ENCODE measurements at places on chromosomes 5 and 9.

DNA sequence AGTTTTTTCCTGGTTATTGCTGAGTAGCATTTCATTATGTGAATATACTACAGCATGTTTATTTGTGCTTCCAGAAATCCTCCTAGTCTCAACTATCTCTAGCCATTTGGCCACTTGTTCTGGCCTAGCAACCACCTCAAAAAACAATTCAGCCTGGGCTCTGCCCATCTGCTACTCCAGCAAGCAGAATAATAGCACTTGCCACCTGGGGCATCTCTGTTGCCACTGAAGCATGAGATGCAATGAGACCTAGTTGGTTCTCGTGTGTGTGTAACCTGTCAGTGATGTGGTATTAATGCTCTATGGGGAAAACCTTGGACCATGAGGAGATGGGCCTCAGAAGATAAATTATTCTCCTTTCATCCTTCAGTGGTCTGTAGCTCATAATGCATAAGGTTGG is 129.5 kb downstream of the RNF180 start:
- no peak for DNase-seq

GRCh38 chr9:20906326-20906725 is 125.1 kb downstream of the HACD4 start:
- peak; percentile 1 for DNase-seq

GRCh38 chr5:67050635-67051034 is 146.0 kb downstream of the CD180 start:
- DNase-seq = no peak

GRCh38 chr9:89464300-89464901 is 33.5 kb downstream of the SEMA4D start:
- DNase-seq = no peak

DNA sequence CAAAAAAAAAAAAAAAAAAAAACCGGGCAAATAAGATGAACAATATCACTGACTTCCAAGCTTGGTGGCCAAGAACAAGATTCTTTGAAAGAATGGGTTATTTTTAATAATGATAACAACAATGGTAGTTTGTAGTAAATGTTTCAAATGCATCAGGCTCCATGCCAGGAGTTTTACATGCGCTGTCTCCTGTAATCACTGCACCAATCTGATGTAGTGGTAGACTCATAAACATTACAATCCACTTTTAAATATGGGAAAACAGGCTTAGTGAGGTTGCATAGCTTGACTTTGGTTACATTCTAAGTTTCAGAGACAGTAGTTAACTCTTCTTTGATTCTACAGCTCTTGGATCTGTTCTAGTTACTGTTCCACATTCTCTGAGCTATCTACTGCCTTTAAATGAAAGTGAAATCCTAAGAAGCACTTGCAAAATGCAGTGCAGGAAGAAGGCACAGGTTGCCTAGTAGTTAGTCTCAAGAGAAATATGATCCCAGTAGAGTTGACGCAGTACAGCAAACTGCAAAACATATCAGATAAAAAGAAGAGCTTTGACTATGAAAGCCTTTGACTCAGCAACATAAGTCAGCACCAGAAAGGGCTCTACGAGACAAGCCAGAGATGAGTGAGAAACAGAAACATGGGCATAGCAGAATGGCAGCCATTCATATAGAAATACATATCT is 62.1 kb downstream of the PDE4D start:
- DNase-seq = peak; percentile 86

GRCh38 chr5:11422342-11422741 is 481.9 kb downstream of the CTNND2 start:
- DNase-seq = no peak

- no peak for DNase-seq
These were observed 66.4 kb downstream of the SLCO4C1 start for GRCh38 chr5:102229685-102230084.

GRCh38 chr5:82349652-82350051 is 71.5 kb upstream of the RPS23 start:
- no peak for DNase-seq

GRCh38 chr5:112973904-112974303 is 2.7 kb upstream of the DCP2 start:
- DNase-seq = no peak

DNA sequence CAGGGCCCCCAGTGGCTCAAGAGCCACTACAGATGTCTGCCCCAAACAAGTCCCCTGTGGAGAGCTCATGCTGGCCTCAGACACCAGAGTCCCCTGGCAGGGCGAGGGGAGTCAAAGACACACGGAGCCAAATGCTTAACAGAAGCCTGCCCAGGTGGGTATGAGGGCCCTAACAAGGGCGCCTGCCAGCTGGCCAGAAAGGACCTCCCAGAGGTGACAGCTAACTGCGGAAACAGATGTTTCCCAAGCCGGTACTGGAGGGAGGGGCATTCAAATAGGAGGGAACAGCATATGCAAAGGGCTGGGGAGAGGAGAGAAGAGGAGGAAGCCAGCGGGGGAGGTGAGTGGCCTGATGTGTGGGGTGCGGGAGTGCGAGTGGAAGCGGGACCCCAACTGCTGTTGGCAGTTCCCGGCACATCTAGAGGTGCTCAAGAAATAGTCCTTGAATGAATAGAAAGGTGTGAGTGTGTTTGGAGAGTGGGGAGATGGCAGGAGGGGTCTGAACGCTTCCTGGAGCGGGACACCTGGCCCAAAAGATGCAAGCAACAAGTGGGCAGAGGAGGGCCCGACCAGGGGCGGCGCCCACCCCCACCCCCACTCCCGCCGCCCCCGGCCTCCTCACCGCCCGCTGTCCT is 824 bp downstream of the MXD3 start:
- DNase-seq = peak; percentile 43

DNA sequence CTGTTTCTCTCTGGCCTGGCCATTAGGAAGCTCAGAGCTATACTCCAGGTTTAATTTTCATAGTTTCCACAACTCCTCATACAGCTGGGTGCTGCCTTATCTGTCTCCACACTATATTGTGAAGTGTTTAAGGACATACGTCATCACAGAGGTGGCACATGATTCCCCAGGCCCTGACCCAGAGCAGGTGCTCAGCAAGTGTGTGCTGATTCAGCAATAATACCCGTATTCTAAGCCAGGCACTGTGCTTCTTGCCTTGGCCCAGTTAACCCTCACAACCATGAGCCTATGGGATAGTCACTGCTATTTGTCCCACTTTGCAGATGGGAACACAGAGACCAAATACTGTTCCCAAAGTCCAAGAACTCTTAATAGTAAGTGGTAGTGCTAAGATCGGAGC is 93.5 kb upstream of the SMIM23 start:
- no peak for DNase-seq

DNA sequence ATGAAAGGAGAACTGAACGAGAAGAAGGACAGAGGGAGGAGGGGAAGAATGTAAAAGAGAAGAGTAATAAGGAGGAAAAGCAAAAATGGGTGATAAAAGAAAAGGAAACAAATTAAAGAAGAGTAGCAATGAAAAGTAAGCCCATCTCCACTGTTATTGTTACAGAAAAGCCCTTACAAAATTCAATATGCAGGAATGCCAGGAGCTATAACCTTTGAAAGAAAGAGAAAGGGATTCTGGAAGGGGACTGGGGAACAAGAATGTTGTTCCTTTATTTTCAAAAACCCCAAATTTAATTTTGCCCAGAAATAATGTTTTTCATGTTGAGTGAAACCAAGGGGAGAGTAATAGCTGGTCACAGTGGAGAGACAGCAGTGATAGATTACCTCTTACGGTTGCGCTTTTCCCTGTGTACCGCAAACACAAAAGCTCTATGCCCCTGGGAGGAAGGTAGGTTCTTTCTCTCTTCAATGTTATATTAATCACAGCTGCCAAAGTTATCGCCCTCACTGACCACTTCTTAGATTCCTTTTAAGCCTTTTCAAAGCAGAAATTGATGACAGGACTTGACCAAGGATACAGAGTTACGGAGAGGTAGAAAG is 86.7 kb downstream of the BRINP1 start:
- DNase-seq = no peak

GRCh38 chr9:77677397-77677796 is 29.3 kb upstream of the GNA14 start:
- no peak for DNase-seq

- DNase-seq = peak; percentile 99
These were observed 28.1 kb downstream of the NEK6 start for GRCh38 chr9:124285903-124286291.

- peak; percentile 18 for DNase-seq
These were observed 30.1 kb upstream of the PDE8B start for GRCh38 chr5:77180167-77181081.

DNA sequence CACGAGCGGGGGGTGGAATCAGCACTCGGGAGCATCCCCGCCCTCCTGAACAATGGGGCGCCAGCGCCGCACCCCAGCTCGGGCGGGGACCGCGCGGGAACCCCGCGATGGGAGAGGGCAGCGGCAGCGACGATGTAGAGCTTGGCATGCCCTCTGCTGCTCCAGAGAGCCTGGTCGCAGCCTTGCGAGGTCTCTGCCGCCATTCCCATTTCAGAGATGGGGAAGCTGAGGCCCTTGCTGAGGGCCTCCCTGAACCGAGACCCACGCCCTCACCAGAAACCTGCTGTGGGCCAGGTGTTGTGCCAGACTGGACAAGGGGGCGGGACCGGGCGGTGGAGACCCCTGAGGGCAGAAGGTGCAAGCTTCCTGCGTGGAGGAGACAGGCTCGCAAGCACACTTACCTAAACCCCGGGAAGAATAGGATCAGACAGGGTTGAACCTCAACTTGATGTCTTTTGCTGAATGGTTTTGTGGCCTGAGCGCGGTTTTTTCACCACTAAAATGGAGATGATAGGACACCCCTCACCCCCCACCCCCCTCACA is 647 bp upstream of the MEGF9 start:
- no peak for DNase-seq

GRCh38 chr9:36332006-36332405 is 68.1 kb downstream of the RNF38 start:
- no peak for DNase-seq

GRCh38 chr9:91820949-91821880 is 128.8 kb downstream of the ROR2 start:
- DNase-seq = no peak

GRCh38 chr5:159121061-159121460 is 21.3 kb upstream of the EBF1 start:
- no peak for DNase-seq

GRCh38 chr9:92224177-92224576 is 69.3 kb downstream of the IARS1 start:
- DNase-seq = no peak

GRCh38 chr9:13432904-13433303 is 153.4 kb upstream of the MPDZ start:
- no peak for DNase-seq

DNA sequence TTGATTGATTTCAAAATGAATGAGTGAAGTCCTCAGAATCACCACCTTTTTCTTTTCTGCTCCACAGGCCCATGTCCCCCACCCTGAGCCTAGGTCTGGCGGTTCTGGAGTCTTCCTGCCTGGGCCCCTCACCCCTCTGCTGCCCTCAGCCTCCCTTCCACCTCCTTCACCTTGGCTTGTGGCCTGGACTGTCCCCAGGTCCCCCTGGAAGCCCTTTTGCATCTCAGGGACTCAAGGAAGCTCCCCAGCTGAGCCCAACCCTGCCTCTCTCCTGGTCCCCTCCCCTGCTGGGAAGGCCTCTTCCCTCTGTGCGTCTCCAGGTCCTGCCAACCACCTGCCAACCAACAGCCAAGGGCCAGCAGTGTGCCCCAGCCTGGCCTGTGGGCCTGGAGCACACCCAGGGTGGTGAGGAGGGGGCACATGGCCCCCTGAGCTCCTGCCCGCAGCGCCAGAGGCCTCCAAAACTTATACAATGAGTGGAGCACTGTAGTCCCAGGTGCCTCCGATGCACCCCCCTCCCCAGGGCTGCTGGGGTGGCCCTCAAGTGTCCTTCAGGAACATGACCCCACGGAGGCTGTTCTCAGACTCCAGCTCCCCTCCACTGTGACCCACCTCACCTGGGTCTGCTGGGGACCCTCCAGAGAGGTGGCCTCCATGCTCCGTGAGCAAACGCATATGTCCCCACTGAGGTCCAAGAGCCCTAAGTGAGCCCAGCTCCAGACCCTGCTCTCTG is 20.3 kb downstream of the GLT6D1 start:
- no peak for DNase-seq

- DNase-seq = no peak
These were observed 39.2 kb upstream of the LURAP1L start for GRCh38 chr9:12735665-12736064.

DNA sequence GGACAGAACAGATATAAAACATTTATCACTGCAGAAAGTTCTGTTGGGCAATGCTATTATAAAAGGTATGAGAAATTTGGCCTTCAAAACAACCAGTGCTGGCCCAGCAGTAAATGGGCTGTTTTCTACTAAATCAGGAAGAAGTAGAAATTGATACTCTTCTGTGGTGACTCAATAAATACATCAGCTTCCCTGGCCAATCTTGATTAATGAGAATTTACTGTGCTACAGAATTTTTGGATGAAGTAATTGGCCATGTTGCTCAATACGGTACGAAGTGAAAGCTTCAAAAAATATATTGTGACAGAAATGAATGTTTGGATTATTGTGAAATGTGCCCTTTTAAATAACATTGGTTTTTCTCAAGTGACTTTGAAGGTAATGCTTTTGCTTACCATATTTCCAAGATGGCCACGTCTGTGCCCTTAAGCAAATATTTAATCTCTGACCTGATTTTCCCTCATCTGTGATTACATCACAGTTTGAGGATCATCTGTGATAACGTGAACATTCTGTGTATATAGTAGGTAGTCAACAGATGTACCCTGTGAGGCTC is 4.2 kb downstream of the DNAJA1 start:
- DNase-seq = peak; percentile 61

All from mesenchymal stem cell (in vitro differentiated cells and primary cell).